ENCODE measurements at places on chromosomes 16 and 17. TPM values are rescaled to one million over a fixed set of nuclear protein-coding genes. Genes with fewer than 3 reads are reported as not detected.
A peak's percentile ranks its signal among the peaks of the same experiment; 100 is the strongest.

DNA sequence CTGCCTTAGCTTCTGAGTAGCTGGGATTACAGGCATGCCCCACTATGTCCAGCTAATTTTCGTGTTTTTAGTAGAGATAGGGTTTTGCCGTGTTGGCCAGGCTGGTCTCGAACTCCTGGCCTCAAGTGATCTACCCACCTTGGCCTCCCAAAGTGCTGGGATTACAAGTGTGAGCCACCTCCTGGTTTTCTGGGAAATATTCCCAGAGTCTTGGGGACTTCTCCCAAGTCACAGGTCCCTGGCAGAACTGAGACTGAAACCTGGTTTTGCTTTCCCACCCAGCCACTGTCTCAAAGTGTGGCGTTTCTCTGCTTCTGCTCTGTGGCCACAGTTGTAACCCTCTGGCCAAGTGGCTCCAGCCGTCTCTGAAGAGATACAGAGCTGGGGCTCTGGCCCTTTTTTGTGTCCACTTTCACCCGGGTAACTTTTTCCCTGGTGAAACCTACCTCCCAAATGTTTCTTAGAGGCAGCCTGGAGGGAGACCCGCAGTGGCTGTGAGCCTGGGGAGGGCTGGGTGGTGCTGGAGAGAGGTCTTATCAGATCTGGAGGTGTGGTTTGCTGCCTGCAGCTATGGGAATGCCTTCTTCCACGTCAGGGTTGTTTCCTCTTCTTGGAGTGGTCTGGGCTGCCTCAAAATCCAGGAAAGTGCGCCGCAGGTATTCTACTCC lies 5.1 kb downstream of the KSR1 start:
- DNase-seq, result no peak

DNA sequence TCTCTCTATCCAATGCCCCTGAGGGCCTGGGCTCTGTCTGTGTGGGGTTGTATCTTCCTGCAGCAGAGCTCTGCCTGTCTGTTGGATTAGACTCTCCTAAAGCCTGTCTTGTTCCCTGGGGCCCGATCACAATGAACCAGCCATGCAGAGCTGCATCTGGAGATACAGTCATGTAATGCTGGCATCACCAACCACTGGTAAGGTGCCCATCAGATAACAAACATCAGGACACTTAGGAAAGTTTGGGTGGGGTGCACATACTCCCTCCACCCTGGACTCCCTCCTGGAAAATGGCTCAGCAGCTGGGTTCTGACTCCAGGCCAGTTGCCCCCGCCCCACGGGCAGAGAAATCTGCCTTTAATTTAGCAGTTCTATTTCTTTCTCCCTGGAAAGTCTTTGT lies 61.3 kb upstream of the BRD7 start:
- no peak for DNase-seq

DNA sequence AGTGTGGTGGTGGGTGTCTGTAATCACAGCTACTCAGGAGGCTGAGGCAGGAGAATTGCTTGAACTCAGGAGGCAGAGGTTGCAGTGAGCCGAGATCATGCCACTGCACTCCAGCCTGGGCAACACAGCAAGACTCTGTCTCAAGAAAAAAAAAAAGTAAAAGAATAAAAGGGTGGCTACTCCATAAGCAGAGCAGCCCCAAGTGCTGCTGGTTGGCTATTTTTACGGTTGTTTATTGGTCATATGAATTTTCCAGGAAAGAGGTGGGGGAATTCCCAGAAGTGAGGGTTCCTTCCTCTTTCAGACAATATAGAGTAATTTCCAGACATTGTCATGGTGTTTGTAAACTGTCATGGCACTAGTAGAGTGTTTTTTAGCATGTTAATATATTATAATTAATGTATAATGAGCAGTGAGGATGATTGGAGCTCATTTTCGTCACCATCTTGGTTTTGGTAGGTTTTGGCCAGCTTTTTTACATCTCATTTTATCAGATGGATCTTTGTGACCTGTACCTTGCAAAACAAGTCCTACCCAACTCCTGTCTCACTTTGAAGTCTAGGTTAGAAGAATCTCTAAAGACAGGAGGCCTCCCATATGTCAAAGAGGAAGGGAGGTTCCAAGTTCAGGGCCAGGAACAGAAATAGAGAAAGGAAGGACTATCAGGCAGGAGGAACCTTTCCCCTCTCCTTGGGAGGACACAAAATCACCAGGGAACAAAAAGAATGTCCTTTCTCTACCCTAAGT lies 39.1 kb downstream of the HOXB1 start:
- DNase-seq, result peak; percentile 45

DNA sequence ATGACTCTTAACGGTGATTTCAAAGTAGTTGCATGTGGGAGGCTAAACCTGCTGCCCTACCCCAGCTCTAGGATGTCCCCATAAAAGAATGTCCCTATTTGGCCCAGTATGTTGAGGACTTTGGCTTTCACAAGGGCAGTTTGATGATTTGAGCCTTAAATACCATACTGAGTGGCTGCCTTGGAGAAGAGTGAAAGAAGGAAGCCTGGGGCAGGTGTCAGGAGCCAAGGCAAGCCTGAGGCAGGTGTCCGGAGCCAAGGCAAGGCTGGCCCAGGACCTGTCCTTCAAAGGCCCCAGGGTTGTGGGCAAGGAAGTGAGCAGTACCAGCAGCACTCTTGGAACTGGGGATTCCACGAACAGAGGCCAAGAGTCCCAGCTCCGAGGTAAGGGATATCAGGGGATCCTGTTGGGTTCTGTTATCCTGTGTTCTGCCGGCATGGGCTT lies 18.6 kb downstream of the ST6GALNAC2 start:
- DNase-seq, result no peak

DNA sequence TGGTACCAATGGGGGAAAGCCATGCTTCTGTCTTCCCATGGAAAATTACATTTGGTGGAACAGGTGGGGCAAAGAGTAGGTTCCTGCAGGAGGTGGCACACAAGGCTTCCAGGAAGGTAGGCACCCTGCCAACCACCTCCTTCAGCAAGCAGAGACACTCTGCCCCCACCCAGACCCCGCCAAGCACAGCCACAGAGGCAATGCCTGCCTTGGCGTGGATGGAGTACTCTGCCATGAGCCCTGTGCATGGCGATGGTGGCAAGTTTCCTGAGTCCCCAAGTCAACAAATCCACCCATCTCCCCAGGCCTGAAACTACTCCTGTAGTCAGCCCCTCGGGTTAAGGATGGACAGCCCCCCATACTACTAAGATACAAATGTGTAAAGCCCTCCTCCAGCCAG lies 119.2 kb upstream of the GNAO1 start:
- DNase-seq, result no peak

- DNase-seq, result no peak
Measured at GRCh38 chr16:1335211-1335971, 1.9 kb downstream of the BAIAP3 start.

CES3 gene
- 3.4 TPM for total RNA-seq

Data from HT-29 (cell line).